ENCODE measurements at places on chromosomes 2 and 18.
A peak's percentile ranks its signal among the peaks of the same experiment; 100 is the strongest.

- no peak for DNase-seq
These were observed 21.5 kb downstream of the CHCHD5 start for GRCh38 chr2:112605926-112606325.

GRCh38 chr2:163641986-163642385 is 93.8 kb downstream of the FIGN start:
- DNase-seq: no peak

DNA sequence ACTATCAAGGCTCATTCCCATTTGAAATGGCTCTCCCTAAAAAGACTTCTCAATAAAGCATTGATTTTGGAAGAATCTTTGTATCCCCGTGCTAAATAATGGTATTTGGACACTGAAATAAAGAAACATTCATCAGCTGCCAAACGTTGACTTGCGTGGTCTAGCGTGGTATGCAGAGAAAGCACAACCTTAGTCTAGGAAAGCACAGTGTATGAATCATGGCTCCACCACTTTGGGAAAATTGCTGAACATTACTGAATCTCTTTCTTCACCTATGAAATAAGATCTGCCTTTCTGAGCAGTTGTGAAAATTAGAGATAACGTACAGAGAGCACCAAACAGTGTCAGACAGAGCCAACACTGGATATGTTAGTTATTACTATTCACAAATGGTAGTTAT is 353.9 kb downstream of the SS18 start:
- no peak for DNase-seq

DNA sequence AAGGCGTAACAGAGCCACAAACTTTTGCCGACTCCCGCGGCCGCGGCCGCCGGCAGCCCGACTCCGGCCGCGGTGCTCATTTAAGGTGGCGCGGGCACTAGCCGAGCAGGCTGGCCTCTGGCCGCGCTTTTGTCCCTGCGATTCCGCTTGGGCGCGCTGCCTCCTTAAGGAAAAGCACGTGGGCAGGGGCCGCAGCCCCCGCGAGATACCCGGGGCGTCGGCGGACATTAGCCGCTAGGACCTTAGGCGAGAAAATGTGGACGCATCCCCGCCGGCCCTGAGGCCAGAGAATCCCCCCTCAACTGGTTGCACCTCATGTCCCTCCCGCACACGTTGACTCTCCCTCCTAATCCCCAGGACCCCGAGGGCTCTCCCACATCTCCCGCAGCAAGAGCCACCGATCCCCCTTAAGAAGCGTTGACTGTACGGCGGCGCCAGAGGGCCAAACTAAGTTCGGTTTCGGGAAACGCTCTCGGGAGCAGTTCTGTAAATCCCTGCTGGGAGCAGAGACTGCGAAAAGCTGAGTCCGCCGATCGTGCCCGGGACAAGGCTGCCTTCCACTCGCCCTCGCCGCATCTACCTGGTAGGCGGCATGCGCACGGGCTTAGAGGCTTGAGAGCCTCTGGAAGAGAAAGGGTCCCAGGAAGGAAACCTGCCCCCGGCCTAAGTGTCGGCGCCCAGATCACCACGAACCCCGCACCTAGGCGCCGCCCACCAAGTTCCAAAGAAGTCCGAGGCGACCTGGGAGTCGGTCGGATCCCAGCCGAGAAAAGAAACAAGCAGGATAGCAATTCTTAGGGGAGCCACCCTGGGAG is 1.8 kb upstream of the SATB2 start:
- DNase-seq: peak; percentile 40

GRCh38 chr2:201964631-201965206 is 68.9 kb upstream of the FZD7 start:
- DNase-seq: no peak

All from stimulated activated CD8-positive, alpha-beta memory T cell treated with anti-CD3 and anti-CD28 coated beads, Interleukin-7, amount 100 ng/mL, for 1 hour (primary cell).